HS-5 (cell line): ENCODE measurements at places on chromosomes 4 and X.

DNA sequence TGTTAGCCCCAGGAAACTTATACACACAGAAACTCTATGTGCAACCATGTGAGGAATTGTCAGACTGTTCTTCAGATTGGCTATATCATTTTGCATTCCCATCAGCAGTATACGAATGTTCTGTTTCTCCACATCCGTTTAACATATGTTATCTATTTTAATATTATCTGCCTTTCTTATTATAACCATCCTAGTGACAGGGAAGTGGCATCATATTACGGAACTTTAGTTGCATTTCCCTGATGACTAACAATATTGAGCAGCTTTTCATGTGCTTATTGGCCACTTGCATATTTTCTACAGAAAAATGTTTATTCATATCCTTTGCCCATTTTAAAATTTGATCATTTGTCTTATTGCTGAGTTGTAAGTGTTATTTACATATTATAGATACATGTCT lies 36.5 kb upstream of the IL15 start:
- peak; percentile 15 for DNase-seq

- no peak for DNase-seq
These were observed 71.3 kb upstream of the CAMK2D start for GRCh38 chr4:113832803-113833202.

DNA sequence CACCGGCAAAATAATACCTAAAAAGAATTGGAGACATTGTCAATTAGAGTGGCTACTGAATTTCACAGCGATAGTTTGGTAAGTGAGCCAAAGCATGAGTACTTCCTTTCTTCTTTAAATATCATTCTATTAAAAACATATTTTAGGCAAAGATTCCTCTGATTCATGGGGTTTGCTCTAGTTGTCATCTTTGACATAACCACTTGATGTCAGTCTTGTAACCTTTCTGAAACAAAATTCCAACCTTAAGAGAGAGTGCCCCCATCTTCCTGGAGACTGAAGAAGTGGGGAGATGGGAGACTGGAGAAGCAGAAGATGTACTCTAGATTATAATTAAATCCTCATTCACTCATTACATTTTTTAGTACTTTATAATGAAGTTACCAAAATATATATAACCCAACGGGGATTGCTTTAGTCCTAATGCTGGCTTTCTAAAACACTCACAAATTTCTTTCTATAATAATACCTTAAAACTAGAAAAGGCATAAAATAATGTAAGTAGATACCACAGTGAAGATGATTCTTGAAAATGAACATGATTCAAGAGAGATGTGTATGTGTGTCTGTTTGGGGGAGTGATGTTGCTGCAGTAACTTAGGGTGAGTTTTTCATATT lies 96.4 kb downstream of the EMCN start:
- no peak for DNase-seq

- DNase-seq: no peak
These were observed 76.3 kb upstream of the ARHGAP36 start for GRCh38 chrX:130981836-130982235.

DNA sequence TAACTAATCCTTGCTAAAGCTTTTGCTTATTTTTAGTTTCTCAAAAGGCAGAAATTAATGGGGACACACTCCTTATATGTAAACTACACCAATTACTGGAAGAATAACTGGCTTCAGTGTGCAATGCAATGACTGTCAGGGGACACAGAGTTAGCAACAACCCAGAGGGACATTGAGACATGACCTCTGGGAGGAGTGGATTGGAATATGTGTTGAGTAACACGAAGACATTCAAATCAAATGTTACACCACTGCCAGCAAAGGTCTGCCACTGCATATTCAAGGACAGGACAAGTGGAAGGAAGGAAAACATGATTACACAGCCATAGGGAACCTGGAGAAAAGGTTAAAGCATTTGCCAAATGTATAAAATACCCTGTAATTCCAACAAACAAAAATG lies 240.1 kb upstream of the FSTL5 start:
- no peak for DNase-seq

- no peak for DNase-seq
These were observed 13.5 kb downstream of the MSANTD1 start for GRCh38 chr4:3262208-3263052.

DNA sequence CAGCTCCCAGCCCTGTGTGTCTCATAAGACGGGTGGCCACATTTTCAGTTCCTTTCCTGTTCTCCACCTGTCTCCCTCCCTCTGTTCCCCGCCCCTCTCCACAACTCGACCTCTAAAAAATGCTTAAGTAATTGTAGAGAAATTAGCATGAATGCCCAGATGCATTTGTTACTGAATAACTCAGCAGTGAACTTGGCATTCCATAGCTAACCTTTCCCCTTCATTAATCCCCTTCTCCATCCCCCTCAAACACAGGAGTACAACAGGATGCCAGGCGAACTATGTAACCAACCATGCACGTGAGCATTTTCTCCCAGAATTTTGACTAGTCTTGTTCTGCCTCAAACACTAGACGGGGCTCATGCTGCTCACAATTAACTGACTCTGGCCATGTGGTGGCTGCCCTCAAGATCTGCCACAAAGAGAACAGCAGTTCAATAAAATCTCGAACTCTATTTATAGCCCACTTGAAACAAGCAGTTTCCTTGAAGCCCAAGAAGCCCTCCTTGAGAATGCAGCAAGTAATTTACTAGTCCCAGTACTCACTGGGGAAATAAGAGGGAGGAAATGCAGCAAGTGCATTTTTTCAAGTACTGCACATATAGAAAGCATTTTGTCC lies 351.2 kb downstream of the ARHGAP24 start:
- no peak for DNase-seq

GRCh38 chrX:26613956-26614355 lies 398.0 kb downstream of the MAGEB5 start:
- DNase-seq: peak; percentile 31

GRCh38 chr4:128868758-128869157 lies 59.3 kb downstream of the JADE1 start:
- DNase-seq: no peak

GRCh38 chrX:149682031-149682430 lies 29.8 kb upstream of the MAGEA11 start:
- DNase-seq: no peak

GRCh38 chr4:76758290-76758882 lies 139.6 kb downstream of the SOWAHB start:
- DNase-seq: peak; percentile 59

DNA sequence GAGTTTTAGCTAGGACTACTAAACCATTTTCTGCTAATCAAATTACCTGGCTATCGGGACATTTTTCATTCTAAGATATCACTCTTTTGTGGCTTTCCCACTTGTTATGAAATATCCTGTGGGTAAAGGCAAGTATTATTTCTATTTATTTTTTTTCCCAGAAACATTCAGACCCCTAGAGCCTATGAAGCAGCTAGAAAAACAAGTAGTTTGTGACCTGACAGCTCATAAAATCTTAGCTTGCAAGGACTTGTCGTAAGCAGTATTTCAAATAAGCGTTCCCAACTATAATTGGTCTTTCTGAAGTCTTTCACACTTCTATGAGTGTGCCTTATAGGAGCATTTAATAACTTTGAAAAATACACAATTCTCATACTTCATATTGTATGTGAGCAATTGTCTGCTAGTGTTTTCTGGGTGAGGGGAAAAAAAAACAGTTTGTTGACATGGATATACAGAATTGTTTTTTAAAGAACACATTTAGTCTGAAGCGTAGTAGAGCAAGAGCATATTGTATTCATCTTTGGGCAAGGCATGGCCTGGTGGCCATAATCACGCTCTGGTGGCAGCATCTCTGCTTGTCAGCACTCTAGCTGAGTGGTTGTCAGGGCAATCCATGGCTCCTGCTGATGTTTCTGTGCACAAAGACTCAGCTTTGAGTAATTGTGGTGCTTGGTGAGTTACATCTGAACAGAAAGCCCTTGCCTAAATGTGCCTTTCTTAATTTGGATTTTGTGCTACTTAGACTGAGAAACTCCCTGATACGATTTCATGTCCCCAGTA lies 2.6 kb downstream of the MCUB start:
- DNase-seq: no peak

DNA sequence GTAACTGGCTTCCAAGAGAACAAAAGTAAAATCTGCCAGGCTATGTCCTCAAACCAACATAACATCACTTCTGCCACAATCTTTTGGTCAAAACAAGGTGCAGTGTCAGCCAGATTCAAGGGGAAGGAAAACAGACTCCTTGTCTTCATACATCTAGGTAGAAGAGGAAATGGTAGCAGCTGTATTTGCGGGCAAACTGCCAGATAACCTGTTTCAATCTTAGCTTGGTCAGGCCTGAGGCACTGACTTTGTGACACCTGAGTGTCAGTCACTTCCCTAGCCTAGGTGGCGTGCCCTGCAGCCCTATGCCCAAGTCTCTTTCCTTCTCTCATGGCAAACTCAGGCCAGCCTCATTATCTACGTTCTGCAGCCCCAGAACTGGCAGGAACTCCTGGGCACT lies 146.2 kb upstream of the JADE1 start:
- DNase-seq: no peak

DNA sequence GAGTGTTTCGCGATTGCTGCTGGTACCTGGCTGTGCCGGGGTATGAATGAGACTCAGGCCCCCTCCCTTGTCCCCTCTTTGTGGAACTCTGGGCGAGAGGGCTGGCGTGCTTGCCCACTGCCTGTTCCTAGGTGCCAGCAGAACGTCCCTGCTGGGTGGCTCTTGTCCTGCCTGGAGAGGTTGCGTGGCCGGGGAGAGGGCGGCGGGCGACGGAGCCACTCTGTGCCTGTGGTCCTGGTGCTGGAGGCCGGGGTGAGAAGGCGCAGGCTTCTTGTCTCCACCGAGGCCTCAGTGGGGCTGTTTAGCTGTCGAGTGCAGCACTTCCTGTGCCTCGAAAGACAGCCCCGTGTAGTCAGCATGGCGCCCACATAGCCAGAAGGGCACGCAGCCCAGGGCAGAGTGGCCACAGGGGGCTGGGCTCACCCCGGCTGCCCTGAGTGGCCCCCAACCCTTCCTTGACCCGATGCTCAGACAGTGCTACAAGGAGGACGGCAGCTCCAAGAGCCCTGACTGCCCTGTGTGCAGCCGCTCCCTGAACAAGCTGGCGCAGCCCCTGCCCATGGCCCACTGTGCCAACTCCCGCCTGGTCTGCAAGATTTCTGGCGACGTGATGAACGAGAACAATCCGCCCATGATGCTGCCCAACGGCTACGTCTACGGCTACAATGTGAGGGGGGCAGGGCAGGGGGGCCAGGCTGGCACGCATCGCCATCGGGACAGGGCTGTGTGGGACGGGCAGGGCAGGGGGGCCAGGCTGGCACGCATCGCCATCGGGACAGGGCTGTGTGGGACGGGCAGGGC lies 8.9 kb upstream of the UVSSA start:
- no peak for DNase-seq

- no peak for DNase-seq
These were observed 59.4 kb downstream of the TMPRSS11F start for GRCh38 chr4:68070302-68070701.

- DNase-seq: no peak
These were observed 17.2 kb downstream of the SPIN3 start for GRCh38 chrX:56978172-56978571.

GRCh38 chrX:120200851-120201250 lies 42.4 kb downstream of the RHOXF2 start:
- DNase-seq: no peak

- DNase-seq: no peak
These were observed 740.1 kb downstream of the KLHL13 start for GRCh38 chrX:117376460-117376859.

DNA sequence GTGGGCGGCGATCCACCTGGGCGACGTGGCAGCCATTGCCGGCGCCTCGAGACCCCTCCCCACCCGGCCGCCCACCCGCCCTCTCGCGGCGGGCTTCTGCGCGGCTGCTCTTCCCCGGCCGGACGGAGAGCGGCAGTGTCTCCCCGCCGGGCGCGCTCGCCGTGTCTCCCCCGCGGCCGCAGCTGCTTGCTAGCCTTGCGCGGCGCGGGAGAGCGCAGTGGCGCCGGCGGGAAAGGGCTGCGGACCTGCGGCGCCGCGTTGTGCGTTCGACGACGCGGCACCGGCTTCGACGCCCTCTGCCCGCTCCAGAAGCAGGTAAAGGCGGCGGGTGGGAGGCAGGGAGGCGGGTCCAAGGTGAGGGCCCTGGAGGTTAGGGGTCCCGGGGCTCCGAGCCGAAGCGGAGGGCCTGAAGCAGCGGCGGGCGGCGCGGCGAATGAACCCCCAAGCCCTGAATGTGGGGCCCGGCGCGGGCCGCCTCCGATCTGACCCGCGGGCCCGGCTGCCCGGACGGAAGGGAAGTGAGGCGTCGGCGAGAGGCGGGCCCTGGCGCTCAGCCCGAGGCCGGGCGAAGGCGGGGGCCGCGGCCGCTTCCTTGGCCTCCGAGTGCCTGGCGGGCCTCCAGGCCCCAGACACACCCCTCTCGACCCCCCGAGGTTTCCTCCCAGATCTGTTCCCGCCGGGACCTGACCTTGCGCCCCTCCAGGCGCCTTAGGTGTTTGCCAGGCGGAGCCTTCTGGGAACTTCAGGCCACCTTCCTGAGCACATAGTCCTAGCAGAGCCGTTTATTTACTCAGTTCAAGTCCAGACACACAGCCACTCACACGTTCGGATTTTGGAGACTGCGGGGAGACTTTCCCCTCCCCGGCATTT lies at the start of gene N4BP2:
TSS of gene N4BP2 (plus strand) at position 135 of the 870 bp plus-strand sequence. CDS start 40,491 bp downstream, outside the sequence.
- peak; percentile 55 for DNase-seq

- no peak for DNase-seq
These were observed 21.4 kb upstream of the FGFR3 start for GRCh38 chr4:1771555-1772305.

GRCh38 chr4:151486168-151486567 lies 77.2 kb downstream of the FHIP1A start:
- no peak for DNase-seq
